ENCODE measurements at places on chromosomes 1 and 21. TPM values are rescaled to one million over a fixed set of nuclear protein-coding genes. Genes with fewer than 3 reads are reported as not detected.

Gene BCL2L15
- total RNA-seq: 14.1 TPM

Gene SETD4
- 6.6 TPM for total RNA-seq

Gene PPFIA4
- total RNA-seq: 0.28 TPM

Gene DDAH1
- 34.2 TPM for total RNA-seq

Gene MTMR11
- total RNA-seq: 4.6 TPM

Gene FUCA1
- 17.3 TPM for total RNA-seq

Gene APOBEC4
- total RNA-seq: not detected

DNA sequence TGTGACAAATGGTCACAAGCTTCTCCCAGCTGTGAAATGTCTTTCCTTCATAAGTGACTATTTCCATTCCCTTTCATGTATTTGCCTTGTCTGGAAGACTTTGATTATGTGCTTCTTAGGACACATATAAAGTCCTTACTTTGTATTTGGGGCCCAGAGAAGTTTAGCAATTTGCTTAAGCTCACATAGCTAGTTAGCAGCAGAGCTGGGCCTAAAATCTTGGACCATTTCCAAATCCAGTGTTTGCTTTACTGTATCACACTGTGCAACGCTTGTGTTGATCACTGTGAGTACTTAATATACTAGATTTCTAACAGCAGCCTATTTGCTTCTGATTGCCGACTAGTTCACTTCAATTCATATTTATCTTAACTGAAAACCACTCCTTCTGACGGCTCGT is 2.2 kb upstream of the KCNA3 start:
- DNase-seq: no peak

DNA sequence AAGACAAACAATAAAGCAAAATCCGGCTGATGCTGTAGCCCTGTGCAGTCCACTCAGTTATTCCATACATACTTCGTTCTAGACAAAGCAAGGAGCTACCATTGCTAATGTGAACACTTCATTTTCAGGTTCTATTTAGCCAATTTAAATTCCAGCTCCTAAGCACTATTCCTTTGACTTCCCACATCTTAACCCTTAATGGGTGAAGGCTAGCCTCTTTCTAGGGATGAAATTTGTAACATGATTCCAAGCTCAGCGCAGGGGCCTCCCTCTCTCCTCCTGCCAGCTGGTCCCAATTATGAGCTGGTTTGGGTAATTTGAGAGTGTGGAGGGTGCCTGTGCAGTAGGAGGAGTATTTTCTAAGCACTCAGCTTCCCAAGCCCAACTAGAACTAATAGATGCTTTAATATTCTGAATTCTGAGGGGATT is 53.9 kb upstream of the PTGFRN start:
- DNase-seq: no peak

- no peak for DNase-seq
These were observed 141.8 kb downstream of the NEK7 start for GRCh38 chr1:198298640-198299039.

DNA sequence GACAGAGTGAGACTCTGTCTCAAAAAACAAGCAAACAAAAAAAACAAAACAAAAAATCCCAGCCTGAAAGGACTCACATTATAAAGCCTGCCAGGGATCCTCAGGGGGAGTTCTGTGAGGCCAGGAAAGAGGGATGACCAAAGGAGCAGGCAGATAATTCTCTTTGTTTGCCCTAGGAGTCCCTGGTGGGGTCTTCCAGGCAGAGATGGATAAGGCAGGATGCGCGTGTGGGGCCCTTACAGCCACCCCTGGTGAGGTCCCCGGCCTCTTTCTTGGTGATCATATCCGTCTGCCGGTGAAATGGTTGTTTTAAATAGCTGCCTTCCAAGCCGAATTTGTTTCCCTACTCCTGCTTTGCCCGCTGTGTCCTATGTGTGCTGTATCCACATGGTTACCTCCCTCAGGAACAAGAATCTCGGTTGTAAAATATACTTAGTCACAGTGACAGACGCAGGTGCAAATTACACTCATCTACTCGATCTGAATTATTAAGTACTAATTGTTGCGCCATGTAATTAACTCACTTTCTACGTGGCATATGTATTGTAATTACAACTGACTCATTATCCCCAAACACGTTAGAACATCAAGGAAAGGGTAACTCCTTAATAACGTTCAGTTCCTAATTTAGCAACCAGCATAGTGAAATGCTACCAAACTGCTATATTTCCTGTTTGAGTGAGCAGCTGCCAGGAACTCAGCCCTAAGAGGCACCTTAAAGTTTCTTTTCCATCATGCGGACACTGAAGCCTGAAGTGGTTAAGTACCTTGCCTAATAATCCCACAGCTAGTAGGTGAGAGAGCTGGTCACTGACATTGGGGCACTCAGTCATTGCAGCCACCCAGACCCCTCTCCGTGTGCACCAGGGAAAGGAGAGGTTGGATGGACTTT is 106.4 kb downstream of the ZSCAN20 start:
- DNase-seq: no peak

- DNase-seq: no peak
These were observed 131.7 kb downstream of the PSMG1 start for GRCh38 chr21:39051588-39051949.

DNA sequence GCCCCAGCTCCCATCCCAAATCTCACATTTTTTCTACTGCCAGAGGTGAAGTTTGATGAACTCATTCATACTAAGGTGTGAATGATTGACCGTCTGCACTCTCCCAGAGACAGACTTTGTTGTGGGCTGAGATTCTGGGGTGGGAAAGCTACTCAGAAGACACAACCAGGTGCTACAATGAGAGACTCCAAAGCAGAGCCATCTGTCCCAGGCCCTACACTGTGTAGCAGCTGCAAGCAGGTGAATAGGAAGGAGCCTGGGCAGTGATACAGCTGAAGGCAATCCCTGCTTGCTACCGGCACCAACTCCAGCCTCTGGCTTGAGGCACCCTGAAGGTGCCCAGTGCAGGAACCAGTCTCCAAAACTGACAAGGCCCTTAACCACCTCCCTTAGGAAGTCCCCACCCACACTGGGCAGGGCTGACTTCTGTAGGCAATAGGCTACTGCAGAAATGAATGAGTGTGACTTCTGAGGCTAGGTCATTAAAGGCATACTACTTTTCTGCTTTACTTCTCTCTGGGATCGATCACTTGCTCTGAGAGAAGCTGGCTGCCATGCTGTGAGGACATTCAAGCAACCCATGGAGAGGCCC is 79.7 kb upstream of the RUNX3 start:
- DNase-seq: no peak

GRCh38 chr1:41919131-41919530 is 409 bp upstream of the HIVEP3 start:
- DNase-seq: no peak

DNA sequence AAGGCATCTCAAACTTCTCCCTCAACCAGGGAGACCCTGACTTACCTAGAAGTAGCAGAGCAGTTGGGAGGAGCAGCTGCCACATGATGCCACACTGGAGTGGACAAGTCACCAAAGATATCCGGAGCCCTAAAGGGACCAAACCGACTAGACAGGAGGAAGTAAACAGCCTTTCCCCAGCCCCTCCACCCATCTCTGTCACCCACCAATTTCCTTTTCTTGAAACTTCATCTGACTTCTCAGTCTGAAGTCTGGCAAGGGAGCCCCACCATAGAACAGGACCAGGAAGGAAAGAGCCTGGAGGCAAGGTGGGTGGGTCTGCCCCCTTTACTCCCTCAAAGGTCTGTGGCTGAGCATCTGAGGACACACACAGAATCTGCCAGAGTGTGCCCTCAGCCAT is at the start of gene FCGR3A:
TSS of gene FCGR3A (minus strand) at position 167 of the 400 bp plus-strand sequence. CDS start at position 85, 82 bp downstream.
- DNase-seq: no peak

- DNase-seq: peak; percentile 99
These were observed 31.9 kb upstream of the EDN2 start for GRCh38 chr1:41516168-41517061.

- no peak for DNase-seq
These were observed 128.9 kb upstream of the ATP1B1 start for GRCh38 chr1:168977618-168978017.

GRCh38 chr1:173934440-173934839 is 17.3 kb upstream of the SERPINC1 start:
- DNase-seq: no peak

GRCh38 chr1:37945743-37946702 is 830 bp downstream of the INPP5B start:
- DNase-seq: peak; percentile 38

Data from pancreas (tissue), 10 donors.